ENCODE measurements at places on chromosomes 5 and 9.
A peak's percentile ranks its signal among the peaks of the same experiment; 100 is the strongest.

GRCh38 chr9:99167694-99168093 lies 54.0 kb downstream of the ALG2 start:
- no peak for DNase-seq

- peak; percentile 50 for DNase-seq
Observed at GRCh38 chr5:37774912-37775483, 64.8 kb downstream of the GDNF start.

- DNase-seq: peak; percentile 20
Observed at GRCh38 chr5:94240596-94240992, 377.8 kb downstream of the KIAA0825 start.

- DNase-seq: no peak
Observed at GRCh38 chr5:88116396-88116795, 152.2 kb downstream of the TMEM161B start.

Data from foreskin keratinocyte (primary cell).